Uterus (tissue), 4 donors: ENCODE measurements at places on chromosomes 1 and 21. TPM values are rescaled to one million over a fixed set of nuclear protein-coding genes. Genes with fewer than 3 reads are reported as not detected.

Gene ZSCAN20
- total RNA-seq, result 7.7 TPM

Gene CRYAA
- not detected for total RNA-seq

Gene HSPB7
- 22.4 TPM for total RNA-seq

Gene ENAH
- 56.9 TPM for total RNA-seq

Gene TNFRSF18
- 2.6 TPM for total RNA-seq
